AG08395 (cell line): ENCODE measurements at places on chromosomes 3 and 15.
A peak's percentile ranks its signal among the peaks of the same experiment; 100 is the strongest.

GRCh38 chr3:13550423-13550690, 1.4 kb downstream of the FBLN2 start:
- no peak for DNase-seq

DNA sequence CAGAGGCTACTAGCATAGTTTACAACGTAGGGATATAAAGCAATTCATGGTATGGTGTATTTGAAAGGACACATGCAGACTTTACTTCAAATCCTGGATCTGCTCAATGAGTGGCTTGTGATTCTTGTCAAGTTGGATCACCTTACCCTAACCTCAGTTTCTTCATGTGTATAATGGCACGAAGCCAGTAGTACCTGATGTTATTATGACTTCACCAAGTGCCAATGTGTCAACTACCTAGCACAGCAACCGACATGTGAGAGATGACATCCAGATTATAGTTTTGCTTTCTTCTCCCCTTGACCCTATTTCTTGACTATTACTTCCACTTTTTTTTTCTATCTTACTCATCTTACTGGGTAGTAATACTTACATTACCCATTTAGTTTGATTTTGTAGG, 304.5 kb downstream of the RBMS3 start:
- no peak for DNase-seq

- DNase-seq, result no peak
Observed at GRCh38 chr15:94229591-94230369, 1.6 kb upstream of the MCTP2 start.

DNA sequence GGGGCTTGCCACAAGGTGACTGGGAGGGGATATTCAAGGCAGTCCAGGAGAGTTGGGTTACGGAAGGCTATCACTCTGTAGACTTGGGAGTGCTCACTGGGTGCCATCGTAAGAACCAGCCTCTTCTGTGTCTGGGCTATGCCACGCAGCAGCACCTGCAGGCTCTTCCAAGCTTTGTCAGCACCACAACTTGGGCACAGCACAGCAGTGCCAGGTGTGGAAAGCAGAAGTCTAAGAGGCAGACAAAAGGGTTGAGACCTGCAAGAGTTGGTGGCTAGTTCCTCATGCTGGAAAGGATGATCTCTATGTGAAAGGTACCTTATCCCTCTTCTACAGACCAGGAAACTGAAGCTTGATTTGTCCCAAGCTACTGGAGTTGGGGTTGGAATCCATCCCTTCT, 15.8 kb downstream of the CX3CR1 start:
- DNase-seq, result no peak

DNA sequence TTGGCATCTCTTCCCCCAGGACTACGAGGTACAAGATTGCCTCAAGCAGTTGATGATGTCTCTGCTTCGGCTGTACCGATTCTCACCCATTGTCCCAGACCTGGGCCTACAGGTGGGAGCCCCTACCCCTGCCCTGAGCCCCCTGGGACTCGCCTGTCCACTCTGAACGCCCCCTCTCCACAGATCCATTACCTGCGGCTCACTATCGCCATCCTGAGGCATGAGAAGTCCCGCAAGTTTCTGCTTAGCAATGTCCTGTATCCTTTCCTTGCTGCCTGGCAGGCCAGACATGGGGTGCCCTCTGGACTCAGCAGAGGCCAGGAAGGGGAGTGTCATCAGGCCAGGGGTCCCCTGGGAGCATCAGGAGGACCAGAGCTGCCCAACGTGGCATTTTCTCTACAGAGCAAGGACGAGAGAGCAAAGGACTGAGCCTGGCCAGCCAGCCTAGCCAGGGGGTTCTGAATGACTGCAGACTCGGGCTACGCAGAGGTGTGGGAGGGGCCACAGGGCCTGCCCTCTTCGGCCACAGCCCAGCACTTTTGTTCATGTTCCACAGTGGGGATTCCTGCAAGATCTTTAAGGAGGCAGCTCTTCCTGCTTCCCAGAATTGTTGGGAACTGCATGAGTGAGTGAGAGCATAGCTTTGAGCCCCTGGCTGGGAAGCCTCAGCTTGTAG, 11.2 kb downstream of the RNF123 start:
- no peak for DNase-seq

- DNase-seq, result peak; percentile 35
Observed at GRCh38 chr3:193805448-193805847, 212.4 kb downstream of the OPA1 start.

DNA sequence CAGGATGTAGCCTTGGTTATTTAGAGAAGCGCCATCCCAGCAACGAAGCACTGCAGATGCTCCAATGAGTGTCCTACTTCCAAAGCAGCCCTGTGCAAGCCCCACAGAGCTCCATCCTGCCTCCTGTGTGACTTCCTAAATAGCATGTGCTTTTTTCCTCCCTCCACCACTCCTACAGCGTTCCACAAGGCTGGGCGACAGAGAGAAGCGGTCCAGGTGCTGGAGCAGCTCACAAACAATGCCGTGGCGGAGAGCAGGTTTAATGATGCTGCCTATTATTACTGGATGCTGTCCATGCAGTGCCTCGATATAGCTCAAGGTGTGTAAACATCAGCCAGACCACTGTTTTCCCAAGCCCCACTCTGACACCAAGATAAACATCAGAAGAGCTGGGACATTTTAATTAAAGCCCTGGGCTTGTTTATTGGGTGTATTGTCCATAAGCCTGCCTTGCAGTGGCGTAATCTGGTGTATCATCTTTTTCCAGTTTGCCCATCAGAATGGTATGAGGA, 22.2 kb upstream of the RHO start:
- DNase-seq, result no peak

- peak; percentile 5 for DNase-seq
Observed at GRCh38 chr3:151319628-151320027, 3.0 kb upstream of the GPR87 start.

GRCh38 chr3:65922441-65922840, 116.3 kb downstream of the MAGI1 start:
- DNase-seq, result no peak

DNA sequence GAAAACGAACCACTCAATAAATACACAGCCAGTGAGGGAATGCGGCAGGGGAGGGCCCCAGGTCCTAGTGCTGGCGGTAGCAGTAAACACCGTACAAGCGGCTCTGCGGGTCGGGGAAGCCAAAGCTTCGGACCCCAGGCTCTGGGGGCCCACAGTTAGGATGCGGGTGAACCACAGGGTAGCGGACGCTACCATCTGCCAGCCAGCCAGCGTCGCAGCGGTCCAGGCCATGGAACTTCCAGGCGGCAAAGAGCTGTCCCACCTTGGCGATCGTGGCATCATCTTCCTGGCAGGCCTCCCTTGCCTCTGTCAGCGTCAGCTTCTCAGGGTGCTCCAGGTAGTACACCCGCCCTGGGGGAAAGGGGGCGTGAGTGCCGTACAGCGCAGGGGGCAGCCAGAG, 17.4 kb downstream of the HAPLN3 start:
- DNase-seq, result no peak

GRCh38 chr3:118884748-118885206, 149.9 kb downstream of the IGSF11 start:
- DNase-seq, result peak; percentile 60

DNA sequence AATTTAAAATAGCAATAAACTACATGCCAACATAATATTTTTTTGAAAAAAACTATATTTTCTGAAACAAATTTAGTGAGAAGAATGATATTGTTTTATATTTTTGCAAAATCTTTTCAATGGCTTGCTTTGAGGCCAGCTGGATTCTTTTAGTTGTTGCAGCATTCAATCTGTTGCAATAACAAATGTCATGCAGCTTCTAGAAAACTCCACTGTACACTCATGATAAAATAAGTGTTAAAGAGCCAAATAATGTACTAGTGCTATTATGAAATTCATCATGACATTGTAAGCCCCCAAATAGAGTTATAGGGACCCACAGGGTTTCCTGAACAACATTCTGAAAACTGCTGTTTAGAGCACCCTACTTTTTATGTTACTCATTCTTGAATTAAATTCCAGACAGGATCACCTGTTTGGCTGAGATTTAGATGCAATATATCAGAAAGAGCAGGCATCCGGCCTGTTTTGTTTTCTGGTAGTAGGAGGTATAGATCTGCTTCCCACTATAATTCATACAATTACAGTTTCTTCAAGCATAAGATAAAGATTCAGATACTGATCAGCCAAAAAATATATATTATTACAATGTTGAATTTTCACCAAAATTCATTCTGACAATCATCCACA, 703.0 kb upstream of the ZNF385D start:
- no peak for DNase-seq

- no peak for DNase-seq
Observed at GRCh38 chr3:103002425-103003176, 567.8 kb downstream of the ZPLD1 start.

DNA sequence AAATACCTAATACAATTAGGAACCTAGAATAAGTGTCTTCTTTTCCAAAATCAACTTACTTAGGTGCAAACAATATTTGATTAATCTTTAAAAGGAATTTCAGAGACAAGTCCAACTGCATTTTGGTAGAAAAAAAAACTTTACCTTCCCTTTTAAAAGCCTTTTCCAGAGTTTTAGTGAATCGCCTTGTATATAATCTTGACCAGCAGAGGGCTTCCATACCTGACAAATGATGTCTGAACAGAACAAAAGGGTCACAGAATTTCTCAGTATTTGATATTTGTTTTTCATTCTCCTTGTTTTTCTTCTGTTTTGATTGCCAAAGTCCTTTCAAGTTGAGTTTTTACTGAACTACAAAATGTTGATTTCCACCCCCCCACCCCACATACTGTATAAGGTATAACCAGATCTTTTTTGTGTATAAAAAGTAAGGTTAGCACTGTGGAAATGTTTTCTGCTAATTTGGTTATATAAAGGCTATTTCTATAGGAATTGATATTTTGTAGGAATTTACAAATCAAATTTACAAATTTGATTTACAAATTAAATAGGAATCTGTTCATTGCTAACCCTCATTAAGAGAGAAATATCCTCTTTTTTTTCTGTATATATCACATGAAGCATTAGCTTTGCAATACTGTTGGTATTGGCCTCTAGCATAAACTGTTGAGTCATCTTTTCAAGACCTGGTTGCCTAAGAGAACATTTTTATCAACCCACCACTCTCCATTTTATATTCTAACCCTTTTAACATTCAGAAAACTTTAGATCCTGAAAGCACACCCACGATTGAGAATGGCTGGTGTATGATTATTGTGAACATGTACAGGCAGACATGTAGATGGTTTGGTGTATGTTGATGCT, 464.1 kb upstream of the RARB start:
- peak; percentile 9 for DNase-seq

- DNase-seq, result no peak
Observed at GRCh38 chr15:72838311-72838731, 54.8 kb upstream of the ADPGK start.

- DNase-seq, result no peak
Observed at GRCh38 chr15:66403323-66403722, 16.6 kb downstream of the MAP2K1 start.

GRCh38 chr3:71966185-71966584, 181.2 kb upstream of the PROK2 start:
- DNase-seq, result no peak

DNA sequence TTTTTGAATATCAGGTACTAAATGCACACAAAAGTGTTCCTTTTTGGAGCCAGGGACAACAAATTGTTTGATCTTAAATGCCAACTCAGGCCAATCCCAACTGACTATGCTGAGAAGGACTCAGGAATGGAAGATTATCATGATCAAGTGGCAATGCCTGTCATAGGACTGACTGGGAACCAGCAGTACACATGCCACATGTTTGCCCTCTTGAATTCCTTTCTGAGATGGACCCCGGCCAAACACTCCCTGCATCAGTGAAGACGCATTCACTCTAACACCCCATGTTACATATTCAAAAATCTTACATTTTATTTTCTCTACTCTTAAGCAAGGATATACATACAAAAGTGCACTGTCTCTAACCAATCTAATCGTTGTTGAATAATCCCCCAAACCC, 36.1 kb downstream of the CLDN18 start:
- no peak for DNase-seq

GRCh38 chr3:29745232-29745870, 464.5 kb downstream of the RBMS3 start:
- no peak for DNase-seq

DNA sequence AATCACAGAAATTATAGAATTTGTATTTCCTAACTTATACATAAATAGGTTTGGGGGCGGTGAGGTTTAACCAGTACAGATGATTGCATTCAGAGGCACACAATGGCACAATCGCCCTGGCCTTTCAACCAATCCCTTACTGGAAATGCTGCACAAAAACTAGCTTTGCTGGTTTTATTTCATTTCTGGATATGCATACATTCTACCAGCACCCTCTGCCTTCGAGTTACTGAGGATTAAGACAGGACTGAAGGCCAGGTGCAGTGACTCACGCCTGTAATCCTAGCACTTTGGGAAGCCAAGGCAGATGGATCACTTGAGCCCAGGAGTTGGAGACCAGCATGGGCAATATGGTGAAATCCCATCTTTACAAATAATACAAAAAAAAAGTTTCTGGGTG, 336.1 kb downstream of the ARRDC4 start:
- no peak for DNase-seq

GRCh38 chr15:98794211-98794610, 145.9 kb downstream of the IGF1R start:
- no peak for DNase-seq

DNA sequence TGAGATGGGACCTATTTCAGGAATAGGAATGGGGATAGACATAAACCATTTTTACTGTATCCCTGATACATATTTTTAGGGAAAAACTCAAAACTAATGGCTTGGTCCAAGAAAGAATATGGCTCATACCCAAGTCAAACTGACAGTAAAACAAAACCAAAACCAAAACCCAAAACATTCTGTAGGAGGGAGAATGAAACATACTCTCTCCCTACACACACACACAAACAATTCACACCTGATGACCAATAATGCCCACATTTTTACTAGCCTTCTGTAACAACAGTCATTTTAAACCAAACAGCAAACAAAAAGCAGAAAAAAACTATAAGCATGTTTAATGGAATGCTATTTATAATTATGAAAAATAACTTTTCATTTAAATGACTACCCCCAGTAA, 74.9 kb downstream of the NBEAL2 start:
- no peak for DNase-seq
